ENCODE measurements at places on chromosomes 3 and 15. TPM values are rescaled to one million over a fixed set of nuclear protein-coding genes. Genes with fewer than 3 reads are reported as not detected.

The DNASE1L3 gene
- polyA plus RNA-seq: 0.33 TPM

The SMCO1 gene
- 6.4 TPM for polyA plus RNA-seq

The ZNF385D gene
- polyA plus RNA-seq: 28.6 TPM

The ACY1 gene
- polyA plus RNA-seq: 11.5 TPM

The CLDN16 gene
- polyA plus RNA-seq: 0.45 TPM

The CLDN11 gene
- polyA plus RNA-seq: 2.1 TPM

The ADGRG7 gene
- polyA plus RNA-seq: not detected

The COLQ gene
- polyA plus RNA-seq: 33.2 TPM

The RAB6B gene
- 11.1 TPM for polyA plus RNA-seq

The BCHE gene
- polyA plus RNA-seq: 59.4 TPM

The FANCD2OS gene
- not detected for polyA plus RNA-seq

Measured in muscle of back (tissue), 13 donors.